Stimulated activated CD4-positive, alpha-beta T cell treated with anti-CD3 and anti-CD28 coated beads, Interleukin-1b, Interleukin-23, amount 100 ng/mL, for 1 hour (primary cell): ENCODE measurements at places on chromosomes 1 and 21.

DNA sequence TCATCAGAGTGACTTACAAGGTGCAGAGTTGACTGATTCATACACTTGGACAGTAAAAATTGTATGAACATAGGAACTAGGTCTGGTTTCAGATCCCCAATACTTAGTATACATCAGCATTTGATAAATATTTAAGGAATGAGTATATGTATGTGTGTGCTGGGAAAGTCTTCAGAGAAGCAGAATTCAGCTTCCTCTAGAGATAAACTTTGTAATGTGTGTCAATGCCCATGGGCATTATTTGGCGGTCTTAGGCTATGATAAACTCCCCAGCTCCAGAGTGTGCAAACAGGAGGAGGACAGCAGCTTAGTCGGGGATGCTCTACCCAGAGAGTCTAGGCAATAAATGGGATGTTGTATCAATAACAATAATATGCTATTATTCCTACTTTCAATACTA, 2.9 kb upstream of the CAMK1G start:
- DNase-seq = no peak

DNA sequence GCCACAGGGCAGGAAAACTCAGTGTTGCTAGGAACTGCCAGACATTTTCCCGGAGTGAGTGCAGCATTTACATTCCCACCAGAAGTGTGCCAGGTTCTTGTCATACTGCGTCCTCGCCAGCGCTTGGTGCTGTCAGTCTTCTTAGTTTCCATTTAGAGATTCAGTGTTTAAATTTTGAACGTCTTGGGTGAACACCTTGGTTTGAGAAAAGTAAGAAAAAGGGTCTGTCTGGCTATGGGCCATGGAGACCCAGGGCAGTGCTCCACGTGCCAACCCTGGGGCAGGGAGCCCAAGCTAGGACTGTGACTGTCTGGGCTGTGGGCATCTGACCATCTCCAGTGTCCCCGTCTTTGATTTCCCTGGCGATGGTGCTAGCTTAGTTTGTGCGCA, 16.0 kb downstream of the IBA57 start:
- no peak for DNase-seq

DNA sequence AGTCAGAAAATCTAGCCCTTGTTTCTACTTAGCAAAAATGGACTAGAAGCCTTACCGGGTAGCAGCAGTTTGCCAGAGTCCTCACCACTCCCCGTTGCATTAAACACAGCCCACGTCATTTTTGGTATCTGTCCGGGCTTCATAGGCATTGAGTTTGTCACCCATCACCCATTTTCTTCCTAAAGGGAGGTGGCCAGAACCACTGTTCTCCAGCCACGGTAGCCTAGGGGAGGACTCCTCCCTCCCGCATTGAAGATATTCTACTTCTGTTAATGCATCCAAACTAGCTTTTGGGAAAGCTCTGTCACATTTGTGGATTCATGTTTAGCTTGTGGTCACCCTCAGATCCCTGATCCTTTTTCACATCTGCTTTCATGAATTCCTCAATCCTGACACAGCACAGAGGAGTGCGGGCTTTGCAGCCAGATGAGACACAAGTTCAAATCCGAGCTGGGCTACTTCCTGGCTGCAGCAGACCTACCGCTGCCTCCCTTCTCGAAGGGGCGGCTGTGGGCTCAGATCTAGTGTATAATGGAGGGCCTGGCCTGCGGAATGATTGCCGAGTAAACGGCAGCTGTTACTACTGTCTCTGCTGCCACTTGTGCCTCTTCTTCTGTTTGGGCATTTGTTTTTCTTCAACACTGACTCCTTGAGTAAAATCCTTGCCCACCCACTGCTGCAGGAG, 63.2 kb upstream of the EFHD2 start:
- DNase-seq = no peak

DNA sequence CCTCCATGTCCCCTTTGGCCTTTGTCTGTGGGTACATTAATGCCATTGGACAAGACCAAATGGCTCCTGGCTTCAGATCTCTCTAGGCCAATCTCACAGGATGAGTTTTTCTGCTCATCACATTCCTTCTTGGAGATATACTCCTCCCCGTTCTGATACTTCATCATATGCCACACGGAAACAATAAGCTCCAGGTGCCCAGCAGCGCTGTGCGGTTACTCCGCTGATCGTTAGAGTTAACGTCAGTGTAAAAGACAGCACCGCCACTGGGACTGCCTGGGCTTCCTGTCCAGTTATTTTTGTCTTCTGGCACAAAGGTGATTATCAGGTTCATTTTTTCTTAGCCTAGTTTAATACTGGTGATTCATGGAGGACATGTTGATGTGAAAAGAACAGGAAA, 22.5 kb downstream of the CACHD1 start:
- no peak for DNase-seq

GRCh38 chr1:31701091-31701736, 2.6 kb downstream of the COL16A1 start:
- no peak for DNase-seq

- no peak for DNase-seq
Observed at GRCh38 chr1:224906340-224906739, 23.1 kb upstream of the DNAH14 start.

DNA sequence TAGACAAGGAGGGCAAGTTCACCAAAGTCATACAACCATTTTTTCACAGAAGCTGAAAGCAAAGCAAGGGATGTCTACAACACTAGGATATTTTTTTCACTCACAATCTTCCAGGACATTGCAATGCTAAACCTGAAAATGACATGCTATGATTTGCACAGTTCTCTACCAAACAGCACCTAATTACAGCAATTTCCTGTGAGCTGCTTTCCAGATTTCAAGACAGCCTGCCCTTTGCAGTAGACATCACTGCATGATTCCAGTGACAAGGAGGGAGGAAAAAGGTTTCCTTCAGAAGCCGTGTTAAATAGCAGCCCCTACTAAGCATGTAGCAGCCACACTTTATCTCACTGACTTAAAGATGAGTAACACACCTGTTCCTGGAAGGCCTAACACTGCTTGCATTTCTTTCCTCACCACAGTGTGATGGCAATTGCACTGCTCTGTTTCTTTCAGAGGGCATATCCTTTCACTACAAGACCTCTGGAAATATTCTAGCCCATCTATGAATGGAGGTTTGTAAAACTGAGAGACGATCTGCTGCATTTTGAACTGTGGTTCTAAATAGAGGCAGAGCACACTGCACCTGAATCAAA, 97.1 kb downstream of the DUSP10 start:
- DNase-seq = no peak

DNA sequence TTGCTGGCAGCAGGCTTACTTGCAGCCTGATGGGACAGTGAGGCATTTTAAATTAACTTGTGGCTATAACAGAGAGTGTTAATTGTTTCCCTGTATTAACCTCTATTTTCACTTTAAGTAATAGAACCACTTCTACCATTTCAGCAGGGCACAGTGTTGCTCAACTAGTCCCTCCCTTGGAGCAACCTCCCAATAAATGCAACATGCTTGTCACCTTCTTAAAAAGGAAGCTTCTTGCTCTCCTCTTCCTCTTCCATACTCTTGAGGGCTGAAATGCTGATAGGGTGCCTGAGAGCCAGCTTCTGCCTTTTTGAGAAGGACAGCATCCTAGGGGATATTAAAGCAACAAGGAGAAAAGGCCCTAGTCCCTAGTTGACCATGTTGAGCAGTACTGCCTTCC, 52.1 kb downstream of the C4BPA start:
- DNase-seq = no peak

GRCh38 chr1:29156543-29157268, 25.0 kb downstream of the SRSF4 start:
- DNase-seq = no peak

DNA sequence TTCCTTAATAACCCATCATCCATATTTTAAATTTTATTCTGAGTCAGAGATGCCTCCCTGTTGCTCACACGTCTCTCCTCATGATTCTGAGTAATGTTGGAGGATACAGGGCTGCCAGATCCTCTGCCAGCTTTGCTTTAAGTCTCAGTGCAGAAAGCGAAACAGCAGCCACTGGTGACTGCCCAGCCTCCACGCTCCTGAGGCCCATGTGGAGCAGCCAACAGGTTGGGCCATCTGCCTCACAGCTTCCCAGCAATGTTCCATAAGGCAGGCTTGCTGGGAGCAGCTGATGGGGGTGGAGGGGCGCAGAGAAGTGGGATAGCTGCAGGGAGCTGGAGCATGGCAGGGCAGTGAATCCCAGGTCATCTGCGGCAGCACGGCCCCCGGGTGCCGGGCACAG, 104.2 kb downstream of the IGSF21 start:
- DNase-seq = no peak

GRCh38 chr1:41607808-41608207, 123.3 kb upstream of the EDN2 start:
- DNase-seq = no peak

DNA sequence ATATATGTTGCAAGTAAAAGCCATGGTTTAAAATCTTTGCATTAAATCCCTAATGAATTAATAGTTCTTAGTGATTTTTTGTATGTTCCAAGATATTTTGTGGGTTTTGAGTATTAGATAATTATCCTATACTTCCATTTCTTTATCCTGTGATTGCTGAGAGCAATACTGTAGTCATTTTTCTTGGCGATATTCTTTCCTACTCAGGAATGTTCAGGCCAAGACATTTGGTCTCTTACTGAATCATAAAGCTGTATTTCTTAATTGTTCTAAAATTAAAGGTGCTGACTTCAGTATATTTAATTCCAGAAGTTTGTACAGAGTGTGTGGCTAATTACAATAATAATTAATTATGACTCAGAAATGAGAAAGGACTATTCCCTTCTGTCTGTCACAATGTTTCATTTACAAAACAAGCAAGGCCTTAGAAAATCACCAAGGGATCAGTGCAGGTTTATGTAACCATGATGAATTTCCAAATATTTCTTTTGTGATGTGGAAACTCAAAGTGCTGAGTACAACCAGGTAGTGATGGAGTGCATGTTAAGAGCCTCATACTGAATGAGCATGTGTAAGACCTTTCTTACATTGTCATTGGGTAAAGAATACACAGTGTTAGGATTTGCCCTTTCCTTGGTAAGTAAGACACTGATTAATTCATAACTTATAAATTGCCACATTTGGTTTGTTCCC, 161.2 kb downstream of the HMCN1 start:
- no peak for DNase-seq
